ENCODE measurements at places on chromosomes 3 and 15.
A peak's percentile ranks its signal among the peaks of the same experiment; 100 is the strongest.

GRCh38 chr3:114408736-114409670, 115.2 kb downstream of the TIGIT start:
- DNase-seq = no peak

DNA sequence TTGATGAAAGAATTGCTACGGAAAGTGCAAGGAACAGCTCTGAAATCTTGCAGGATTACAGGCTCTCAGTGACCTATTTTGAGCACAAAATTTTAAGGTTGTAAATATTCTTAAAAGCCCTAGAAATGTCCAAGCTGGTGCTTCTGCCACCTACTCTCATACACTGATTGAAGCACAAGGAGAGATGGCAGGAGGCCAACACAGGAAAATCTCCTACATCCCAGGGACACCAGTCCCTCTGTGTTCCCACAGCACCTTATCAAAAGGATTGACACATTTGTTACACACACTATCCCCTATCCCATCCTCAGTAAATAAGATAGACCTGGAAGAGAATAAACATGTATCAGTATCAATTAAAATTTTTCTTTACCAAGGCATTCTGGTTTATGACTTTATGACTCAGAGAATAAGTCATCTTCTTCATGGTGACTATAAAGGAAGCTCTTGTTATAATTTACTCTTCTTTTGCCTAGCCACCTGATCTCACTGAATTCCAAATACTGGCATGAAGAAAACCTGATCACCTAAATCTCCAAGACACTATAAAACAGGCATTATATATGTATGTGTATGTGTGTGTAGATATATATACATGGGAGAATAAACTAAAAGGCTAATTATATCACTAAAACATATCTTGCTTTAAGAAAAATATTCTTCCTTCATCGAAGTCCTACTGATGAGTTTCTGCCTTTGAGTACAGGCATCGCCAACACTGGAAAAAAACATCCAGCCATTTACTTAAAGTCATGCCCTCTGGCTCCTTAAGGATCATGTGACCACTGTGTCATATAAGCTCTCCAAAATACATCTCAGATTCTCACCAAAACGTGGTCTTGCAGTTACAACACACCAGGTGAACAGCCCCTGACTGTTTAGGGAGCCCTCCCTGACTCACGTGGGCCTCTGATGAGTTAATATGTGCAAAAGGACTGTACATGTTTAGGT, 208.1 kb upstream of the NR2F2 start:
- no peak for DNase-seq

DNA sequence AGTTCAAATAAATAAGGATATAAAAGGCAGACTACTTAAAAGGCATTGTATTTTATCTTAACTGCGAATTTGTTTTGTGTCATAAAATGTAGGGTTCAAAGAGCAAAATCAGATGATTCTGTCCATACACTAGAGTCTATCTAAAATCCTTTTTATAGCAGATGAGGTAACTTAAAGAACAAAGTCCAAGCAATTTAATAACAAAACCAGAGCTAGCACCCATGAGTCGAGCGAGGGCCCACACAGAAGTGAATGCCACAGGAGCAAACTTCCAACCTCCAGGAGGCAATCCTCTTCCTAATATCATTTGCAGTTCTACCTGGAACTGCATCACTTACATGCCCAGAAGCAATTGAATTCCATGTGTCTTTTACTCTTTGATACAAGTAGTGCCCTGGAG, 35.4 kb upstream of the KBTBD8 start:
- no peak for DNase-seq

DNA sequence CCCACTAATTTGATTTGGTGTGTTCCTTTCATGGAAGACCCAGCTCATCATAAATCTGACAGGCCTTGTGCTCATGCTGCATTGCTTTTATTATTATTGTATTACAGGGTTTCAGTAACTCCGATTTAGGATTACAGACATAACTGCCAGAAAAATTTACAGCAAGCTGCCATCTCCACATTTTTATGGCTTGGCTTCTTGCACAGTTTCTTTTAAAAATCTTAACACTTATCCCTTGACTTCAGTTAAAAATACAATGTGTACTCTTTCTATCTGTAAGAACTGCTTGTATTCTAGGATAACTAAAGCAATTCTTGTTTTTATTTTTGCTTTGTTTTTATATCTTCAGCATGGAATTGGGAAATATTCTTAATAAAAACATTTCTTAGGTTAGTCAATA, 612.2 kb downstream of the DIPK2A start:
- DNase-seq = no peak

DNA sequence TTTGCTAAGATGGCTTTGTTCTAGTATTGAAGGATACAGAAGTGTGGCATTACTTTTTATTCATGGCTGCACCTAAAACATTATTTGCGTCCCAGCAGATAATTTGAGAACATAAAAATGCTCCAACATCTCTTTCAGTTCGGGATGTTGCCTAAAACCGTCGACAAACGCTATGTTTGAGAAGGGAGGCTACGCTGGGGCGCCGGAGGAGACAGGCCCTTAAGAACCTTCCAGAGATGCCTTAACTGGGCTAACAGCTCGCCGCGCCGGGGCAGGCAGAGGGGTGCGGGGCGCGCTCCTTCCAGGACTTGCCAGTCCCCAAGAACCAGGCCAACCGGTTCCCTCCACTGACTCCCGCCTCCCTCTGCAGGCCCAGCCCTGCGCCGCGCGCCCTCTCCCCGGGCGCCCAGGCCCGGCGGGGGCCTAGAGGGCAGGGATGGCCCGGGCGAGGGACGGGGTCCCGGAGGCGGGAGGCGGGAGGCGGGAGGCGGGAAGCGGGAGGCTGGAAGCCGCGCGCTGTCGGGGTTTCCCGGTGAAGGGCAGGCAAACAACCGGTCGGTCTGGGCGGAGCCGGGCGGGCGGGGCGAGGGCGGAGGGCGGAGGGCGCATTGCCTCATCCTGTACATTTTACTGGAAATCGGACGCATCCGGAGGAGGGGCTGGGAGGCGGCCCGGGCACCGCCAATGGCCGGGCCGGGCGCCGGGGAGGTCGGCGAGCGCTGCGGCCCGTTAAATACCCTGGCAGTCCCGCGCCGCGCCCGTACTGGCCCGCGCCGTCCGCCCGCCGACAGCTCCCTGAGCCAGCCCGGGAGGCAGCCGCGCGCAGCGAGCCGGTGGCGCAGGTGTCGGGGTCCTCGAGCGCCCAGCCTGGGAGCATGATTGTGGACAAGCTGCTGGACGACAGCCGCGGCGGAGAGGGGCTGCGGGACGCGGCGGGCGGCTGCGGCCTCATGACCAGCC, at the start of gene NFKBIZ:
Gene NFKBIZ (plus strand): TSS at position 761 of the 960 bp plus-strand sequence. CDS start 115 bp downstream, at position 876.
- DNase-seq = peak; percentile 94

DNA sequence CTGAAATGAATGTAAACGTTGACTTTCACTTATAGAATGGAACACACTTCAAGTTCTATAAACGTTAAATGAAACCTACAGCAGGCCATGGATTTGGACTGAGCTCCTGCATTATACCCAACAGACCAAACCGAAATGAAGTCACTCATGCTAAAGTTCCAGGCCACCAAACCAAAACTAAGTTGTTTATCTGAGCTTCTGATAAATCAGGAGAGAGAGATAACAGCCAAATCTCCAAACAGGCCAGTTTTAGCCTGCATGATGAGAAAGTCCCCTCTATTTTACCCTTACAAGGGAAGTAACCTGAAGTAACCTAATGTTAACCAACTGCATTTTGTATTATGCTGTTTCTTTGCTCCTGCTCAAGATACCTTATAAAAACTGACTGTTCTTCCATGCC, 44.5 kb downstream of the DCUN1D1 start:
- DNase-seq = no peak

GRCh38 chr3:11587766-11588165, 55.9 kb downstream of the VGLL4 start:
- DNase-seq = peak; percentile 38

- DNase-seq = peak; percentile 20
These were observed at the start of gene SQOR for GRCh38 chr15:45634432-45635190. TSS of gene SQOR (plus strand) at chr15:45635029. CDS start at chr15:45658924, 23,895 bp downstream.

- peak; percentile 38 for DNase-seq
These were observed 250.1 kb upstream of the LYSMD4 start for GRCh38 chr15:99983171-99983885.

DNA sequence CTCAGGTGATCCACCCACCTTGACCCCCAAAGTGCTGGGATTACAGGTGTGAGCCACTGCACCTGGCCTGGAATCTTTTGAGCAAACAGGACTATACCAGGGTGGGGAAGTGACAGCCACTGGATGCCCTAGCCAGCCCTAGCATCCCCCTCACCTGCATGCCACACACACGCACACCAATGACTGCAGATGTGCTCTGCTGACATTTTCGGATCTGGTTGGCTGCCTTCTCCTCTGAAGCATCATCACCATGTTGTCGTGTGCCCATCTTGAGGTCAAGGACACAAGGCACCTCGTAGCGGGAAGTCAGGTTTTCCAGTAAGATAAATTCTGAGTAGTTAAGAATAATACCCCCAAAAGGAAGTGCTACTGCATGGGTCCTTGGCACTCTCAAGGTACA, 3.7 kb upstream of the NCKIPSD start:
- no peak for DNase-seq

DNA sequence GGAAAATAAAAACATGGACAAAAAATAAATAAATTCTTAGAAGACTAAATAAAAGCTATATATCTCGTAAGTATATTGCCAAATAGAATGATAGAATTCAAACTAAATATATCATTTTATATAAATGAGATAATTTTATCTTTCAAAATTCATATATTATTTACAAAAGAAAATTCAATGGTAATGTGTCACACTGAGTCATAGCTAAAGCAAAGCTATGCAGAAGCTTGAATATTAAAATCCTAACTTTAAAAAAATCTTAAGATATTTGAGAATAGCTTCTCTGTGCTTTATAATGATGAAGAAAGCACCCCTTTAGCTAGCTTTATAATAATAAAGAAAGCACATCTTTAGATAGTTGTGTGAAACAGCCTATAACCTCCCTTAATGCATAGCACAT, 1010.8 kb downstream of the OTOL1 start:
- DNase-seq = no peak

GRCh38 chr3:107506458-107506857, 16.3 kb upstream of the BBX start:
- no peak for DNase-seq

DNA sequence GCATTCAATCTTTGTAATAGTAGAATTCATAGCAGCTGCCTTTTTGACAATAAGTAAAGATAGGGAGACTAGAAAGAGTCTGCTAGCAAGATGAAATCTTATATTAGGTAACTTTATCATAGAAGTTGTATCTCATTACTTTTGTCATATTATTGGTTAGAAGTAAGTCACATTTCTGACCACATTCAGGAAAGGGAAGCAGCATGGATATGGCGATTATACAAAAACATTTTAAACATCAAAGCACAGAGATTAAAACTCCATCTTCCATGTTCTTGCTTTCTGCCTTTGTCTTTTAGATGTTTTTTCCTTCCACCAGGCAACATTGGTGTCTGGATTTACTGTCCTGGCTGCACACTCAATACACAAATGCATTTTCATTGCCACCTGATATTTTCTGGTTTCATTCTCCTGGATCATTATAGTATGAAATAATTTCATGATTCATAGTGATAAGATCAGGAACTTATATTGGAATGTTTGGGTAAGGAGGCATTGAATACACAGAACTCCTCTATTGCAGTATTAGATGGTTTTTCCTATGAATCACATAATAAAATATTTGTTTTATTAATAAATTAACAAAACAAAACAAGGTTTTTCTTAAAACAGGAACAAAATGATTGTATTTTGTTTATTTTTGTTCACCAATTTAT, 1460.3 kb upstream of the CADM2 start:
- DNase-seq = no peak

DNA sequence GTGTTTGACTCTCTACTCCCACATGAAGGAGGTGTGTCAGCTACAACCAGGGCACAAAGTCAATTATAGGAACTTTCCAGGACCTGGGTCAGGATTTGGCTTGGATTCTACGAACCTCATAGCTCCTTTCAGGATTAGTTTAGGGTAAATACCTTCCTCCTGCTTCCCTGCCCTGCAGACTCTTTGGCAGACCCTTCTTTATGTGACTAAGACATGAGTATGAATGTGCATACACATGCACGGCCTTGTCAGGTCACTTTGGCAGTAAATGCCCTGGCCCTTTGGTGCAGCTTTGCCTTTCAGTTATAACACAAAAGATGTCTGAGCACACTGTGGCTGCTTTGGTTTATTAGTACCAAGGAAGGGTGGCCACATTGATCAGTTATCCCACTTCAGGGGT, 68.9 kb downstream of the GHSR start:
- no peak for DNase-seq

DNA sequence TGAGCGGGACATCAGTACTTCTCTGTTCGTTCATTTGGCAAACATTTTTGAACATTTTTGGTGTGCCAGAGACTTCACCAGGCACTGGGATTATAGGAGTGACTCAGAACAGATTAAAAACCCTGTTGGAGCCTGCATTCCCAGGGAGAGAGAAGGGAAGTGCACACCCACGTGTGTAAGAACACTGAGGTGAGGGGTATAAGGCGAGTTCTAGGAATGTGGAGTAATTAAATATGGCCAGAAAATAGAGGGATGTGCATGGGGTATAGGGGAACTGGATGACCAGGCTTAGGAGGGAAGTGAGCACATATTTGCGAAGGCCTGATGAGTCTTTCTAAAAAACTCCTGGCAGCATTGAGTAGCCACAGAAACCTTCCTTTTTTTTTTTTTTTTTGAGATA, 401.2 kb upstream of the C2CD4B start:
- DNase-seq = peak; percentile 61
